CD8-positive, alpha-beta T cell (primary cell): ENCODE measurements at places on chromosomes 5 and 9.
A peak's percentile ranks its signal among the peaks of the same experiment; 100 is the strongest.

DNA sequence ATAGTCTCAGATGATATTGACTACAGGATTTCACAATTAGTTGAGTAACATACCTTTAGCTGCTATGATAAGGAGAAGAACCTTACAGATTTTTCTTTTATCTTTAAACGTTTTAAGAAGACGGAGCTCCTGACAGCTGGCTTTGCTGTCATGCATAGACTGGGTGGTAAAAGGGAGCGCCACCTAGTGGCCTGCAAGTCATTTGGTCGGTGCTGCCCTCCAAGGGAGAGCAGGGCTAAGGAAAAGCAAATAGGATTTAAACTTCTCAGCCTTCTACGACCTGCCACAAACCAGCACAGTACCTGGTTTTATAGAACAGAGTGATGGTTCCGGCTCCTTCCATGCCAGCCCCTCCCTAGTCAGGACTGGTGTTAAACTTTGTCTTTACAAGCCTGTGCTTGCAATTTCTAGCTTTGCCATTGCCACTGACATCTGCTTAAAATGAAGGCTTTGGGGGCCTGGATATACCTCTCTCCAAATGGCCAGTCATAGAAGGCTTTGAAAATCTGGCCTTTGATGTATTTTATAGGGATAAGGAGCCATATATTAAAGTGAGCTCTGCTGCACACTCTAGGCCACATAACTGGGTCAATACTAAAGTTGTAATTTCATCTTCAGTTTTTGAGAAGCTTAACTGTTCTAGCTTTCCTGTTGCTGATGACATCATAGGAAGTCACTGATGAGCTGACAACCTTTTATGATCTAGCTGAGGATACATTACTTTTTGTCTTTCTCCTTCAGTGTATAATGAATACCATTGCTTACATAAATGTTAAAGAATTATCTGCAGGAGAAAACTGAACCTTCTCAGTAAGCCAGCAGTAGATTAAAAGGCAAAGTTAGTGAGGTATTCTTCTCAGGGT is 31.1 kb upstream of the ADAMTSL1 start:
- DNase-seq, result peak; percentile 14

DNA sequence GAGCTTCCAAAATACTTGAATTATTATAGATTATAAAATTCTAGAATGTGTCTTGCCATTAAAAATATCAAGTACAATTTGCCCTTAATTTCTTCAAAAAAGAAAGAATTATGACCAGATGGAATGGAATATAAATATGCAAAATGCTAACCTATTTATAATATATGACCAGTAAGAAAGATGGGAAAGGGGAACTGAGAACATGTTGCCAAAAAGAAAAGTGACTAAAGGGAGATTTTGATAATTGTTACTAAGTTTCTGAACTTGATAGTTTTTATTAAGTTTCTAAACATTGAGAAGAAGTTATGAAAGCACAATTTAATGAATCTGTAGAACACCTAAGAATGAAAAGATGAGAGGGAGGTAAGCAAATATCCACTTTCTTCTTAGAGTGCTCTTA is 188.4 kb upstream of the NR4A3 start:
- DNase-seq, result no peak

- DNase-seq, result no peak
Measured at GRCh38 chr5:11153670-11154382, 392.8 kb upstream of the DAP start.

GRCh38 chr5:139445325-139446170 is 6.2 kb upstream of the DNAJC18 start:
- no peak for DNase-seq

GRCh38 chr5:125274938-125275724 is 528.7 kb upstream of the ZNF608 start:
- DNase-seq, result no peak

DNA sequence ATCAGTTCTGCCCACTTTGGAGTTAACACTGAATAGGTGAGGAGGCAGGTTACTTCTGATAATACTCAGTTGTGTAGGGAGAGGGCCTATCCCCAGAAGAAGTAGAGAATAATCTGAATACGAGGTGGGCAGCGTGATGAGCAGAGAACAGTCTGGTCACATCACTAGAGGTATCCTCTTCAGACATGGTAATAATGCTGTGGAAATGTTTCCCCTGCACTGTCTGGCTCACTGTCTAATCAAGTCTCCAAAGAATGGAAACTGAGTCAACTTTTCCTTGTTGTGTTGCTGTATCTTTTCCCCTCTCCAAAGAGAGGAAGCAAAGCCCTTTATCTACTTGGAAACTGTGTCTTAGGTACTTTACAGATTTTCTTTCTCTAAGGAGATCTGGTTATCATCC is 110.9 kb upstream of the ANKRD55 start:
- no peak for DNase-seq

- DNase-seq, result no peak
Measured at GRCh38 chr5:96785326-96786109, 22.2 kb downstream of the ERAP1 start.

GRCh38 chr5:172180936-172181335 is 7.1 kb downstream of the STK10 start:
- DNase-seq, result peak; percentile 64

- DNase-seq, result no peak
Measured at GRCh38 chr9:14221558-14221957, 92.4 kb downstream of the NFIB start.
